ENCODE measurements at places on chromosomes 3 and 15.
A peak's percentile ranks its signal among the peaks of the same experiment; 100 is the strongest.

DNA sequence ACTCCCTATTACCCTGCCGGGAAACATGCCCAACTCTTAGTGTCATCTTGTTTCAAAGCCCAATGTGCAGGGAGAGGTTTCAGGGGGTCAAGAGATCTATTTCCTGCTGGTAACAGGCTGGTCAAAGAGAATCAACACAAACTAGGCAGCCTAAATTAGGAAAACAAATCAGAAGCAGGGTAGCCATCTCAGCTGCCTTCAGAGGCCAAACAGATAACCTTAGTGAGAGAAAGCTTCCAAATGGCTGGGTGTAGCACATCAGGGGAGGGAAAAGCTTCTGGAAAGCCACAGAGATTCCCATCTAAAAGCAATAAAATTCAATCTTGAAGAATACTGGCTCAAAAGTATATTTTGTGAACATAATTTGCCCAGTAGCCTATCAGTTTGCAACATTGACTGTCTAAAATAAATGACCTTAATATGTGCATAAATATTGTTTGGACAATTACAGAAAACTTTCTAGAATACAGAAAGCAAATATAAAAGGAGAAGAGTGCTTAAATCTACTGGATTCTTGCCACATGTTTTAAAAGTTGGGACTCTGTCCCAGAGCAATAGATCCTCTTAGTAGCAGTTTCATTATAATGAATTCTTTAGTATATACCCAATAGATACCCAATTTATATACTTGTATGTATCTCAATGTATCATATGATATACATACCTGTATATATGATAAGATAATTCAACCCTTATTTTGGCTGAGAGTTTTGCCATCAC, 371.9 kb upstream of the RARB start:
- no peak for DNase-seq

- DNase-seq = peak; percentile 55
Measured at GRCh38 chr15:33675246-33675645, 293.1 kb upstream of the CHRM5 start.

DNA sequence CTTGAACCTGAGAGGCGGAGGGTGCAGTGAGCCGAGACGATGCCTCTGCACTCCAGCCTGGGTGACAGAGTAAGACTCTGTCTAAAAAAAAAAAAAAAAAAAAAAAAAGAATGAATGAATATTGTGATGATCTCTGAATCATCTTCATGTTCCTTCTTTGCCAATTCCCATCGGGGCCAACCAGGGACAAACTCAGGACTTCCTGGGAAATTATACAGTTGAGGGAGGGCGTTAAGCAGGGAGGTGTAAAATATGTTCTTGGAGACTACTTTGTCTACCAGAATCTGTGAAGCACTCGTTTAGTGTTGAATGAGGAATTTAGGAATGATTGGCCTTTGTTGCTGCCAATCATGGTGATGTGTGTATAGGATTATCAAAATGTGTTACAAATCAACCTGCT, 210.6 kb downstream of the PTPRG start:
- DNase-seq = no peak

DNA sequence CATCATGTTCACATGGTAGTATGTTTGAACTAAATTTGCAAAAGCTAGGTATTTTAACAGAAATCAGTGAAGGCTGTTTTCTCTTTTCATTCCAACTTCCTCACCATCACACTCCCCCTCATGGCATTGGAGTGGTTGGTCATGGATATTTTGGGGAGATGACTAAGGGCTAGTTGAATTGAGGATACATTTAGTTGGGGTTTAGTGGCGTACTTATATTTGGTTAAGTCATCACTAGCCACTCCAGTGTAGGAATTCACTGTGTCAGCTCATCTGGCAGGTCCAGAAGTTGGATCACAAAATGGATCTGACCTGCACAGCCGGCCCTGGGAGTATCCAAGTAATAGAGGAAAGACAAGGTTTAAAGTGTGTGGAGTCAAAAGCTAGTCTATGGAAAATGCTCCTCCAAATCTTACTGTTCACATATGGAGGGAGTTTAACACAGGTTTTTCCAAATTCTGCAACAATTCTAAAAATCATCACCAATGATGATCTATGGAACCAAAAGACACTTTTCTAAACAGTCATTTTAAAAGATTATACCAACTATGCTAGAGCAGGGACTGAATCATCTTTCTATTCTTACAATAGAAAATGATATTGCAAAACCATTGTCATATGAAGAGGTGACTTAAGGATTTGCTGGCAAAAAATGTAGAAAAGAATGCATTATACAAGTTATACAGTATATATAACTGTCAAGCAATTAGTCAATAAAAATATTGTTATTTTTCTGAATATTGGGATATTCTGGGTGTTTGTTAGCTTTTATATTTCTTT, 247.8 kb upstream of the PEX5L start:
- DNase-seq = no peak

- DNase-seq = no peak
Measured at GRCh38 chr3:9293076-9293475, 43.6 kb upstream of the SRGAP3 start.

- no peak for DNase-seq
Measured at GRCh38 chr3:119675188-119675874, 1.9 kb downstream of the COX17 start.

DNA sequence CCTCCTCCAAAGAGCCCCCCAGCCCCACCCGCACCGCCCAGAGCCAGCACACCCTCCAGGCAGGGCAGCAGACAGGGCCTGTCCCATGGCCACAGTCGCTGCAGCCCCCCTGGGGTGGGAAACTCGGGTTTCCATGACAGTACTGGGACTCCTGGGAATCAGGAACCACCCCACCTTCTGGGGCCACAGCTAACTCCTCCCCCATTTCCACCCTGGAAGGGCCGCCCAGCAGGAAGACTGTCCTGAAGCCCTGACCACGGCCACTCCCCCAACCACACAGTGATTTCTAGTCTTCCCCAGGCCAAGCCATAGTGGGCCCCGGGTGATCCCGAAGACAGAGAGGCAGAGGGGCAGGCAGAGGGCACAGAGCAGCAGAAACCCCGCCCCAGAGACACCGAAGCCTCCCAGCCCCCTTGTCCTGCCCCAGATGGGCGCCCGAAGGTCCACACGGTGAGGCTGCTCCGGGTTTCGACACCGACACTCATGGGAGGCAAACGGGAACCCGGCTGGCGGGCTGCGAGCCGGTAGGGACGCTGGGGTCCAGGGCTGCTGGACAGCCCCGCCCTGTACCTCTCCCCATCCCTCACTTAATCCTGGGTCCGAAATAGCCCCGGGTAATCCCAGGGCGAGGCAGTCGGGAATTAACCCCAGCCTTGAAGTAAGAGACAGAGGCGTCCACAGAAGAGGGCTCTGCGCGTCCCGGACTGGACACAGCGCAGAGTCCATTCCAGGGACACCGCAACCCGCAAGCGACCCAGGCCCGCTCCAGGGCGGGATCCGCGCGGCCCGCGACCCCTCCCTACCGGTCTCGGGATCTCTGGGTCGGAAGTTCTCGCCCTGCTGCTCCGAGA, 138.4 kb downstream of the NUP210 start:
- DNase-seq = no peak

GRCh38 chr3:10356461-10356981, 35.6 kb upstream of the SEC13 start:
- DNase-seq = no peak

DNA sequence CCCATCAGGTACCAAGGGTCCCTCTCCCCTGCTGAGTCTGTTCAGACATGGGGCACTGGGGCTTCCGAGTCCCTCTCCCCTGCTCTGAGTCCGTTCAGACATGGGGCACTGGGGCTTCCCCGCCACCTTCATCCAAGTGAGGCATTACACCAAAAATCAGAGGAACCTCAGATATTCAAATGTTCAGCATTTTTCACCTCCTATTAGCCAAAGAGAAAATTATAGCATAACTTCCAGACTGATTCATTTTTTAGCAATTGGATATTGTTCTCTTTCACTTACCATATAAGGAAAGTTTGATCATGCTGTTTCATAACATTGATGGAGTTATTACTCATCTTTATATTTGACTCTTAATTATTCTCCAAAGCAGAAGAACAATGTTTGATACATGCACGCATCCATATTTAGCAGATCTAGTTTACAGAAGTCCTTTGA, 213.9 kb downstream of the MTHFS start:
- no peak for DNase-seq

DNA sequence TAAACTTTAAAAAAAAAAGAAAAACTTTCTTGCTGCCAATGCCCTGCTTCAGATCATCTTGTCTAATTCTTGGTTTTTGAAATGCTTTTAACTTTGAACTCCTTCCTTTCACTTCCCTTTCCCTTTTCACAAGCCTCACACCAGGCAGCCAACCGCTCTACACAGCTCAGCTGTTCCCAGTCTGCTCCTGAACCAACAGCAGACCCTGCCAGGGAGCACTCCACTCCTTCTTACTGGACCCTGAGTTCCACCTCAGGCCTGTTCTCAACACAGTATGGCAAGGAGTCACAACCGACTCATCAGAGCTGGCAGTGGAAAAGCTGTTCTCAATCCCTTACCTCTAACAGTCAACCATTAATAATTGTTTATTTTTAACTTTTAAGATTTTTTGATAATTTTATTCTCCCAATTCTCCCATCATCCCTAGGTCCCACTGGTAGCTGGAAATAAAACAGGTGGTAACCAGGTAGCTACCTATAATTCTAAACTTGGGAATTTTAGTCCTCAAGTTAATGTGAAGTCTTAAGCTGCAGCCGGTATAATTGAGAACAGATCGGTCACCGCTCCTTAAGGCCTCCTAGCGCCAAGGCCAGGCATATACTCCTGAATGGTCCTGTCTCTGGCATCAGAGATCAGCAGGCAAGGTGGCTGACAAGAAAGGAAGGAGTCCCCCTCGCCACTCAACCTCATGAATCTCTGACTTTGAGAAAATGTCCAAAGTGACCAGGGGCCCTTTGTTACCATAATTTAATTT, 43.9 kb downstream of the BOC start:
- no peak for DNase-seq

- no peak for DNase-seq
Measured at GRCh38 chr3:187085021-187085666, 54.2 kb downstream of the RPL39L start.

DNA sequence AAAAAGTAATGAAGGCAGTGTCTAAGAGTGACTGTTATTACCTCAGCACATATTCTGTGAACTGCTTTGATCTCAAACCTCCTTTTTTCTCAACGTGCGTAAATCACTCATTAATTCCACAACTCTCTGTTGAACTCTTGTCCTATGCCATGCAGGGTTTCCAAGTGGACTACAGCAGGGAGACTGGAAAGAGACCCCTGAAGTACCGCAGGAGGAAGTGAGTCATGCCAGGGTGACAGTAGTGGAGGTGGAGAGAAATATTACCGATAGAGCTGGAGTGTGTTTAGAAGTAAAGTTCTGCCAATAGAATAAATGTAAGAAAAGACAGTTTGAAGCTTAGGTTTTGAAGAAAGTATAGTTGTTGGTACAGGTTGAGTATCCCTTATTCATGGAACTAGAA, 908.9 kb downstream of the ROBO1 start:
- no peak for DNase-seq

GRCh38 chr3:107745354-107745753, 222.6 kb downstream of the BBX start:
- no peak for DNase-seq

- DNase-seq = no peak
Measured at GRCh38 chr3:82629937-82630336, 868.5 kb upstream of the GBE1 start.

GRCh38 chr15:47333734-47334133, 383.6 kb upstream of the SEMA6D start:
- no peak for DNase-seq

DNA sequence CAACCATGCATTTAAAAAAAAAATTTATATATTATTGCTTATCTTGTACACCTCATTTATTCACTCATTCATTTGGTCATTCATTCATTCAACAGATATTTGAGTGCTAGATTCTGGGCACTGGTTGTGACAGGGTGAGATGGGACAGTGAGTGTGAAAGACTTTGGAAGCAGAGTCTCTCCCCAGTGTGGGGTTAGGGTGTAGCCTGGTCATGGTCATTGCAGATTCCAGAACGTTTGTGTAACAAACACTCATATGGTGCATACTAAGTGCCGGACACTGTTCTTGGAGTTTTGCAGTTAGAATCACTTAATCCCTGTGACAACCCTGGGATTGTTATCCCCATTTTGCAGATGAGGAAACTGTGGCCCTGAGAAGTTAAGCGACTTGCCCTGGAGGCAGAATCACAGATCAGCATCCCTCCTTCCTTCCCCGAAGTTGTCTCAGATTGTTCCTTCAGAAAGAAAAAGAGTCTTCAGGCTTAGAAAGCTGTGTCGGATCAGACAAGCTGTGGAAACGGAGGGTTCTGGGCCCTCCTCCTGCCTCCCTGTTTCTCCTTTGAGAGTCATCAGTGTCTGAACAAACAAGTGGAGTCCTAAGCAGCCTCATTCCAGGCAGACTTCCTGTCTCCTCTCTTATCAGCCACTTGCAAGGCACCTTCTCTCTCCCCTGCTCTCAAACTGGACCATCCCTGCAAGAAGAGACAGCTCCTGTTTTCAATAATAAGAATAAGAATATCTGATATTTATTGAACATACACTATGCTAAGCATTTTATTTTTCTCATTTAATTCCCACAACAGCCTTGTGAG, 6.3 kb downstream of the LOXL1 start:
- DNase-seq = no peak

DNA sequence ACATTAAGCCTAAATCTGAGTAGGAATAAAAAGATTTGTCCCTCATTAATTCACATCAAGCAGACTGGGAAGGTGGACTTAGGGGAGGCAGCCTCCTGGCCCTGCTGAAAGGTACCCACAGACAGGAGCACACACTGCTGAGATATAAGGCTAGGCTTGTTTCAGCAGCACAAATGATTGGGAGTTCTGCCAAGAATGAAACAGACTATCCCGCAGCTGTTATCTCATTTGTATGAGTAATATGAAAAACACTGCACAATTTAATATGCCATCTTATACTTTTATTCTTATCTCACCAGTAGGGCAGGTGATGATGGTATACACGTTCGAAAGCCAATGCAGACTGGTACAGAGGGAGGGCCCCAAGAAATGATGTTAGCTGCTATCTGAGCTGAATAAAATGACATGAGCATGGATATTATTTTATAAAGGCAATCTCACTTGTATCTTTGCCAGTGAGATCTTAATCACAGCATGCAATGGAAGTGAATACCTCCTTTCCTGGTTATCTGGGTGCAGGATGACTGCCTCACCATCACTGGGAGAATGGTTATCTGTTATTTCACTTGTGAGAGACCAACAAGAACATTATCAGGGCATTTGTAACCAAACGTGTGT, 258.7 kb upstream of the PPP2R3A start:
- no peak for DNase-seq

DNA sequence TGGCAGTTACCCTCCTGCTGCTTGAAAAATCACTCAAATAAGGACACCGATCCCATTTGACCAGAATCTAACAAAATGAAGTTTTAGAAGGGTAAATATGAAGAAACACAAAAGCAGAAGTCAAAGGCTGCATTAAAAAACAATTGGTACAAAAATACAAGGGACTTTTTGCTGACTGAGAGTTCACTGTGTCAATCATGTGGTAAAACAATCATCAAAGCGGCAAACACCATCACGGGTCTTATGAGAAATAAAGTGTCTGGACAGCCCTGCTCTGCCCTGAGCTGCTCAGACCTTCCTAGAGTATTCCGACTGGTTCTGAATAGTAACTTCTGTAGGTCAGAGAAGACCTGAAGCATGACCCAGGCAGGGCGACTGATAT, 137.2 kb upstream of the RAD18 start:
- peak; percentile 55 for DNase-seq

- no peak for DNase-seq
Measured at GRCh38 chr15:27175472-27176153, 204.6 kb downstream of the GABRG3 start.

GRCh38 chr3:177195242-177195991, 1.9 kb downstream of the TBL1XR1 start:
- DNase-seq = no peak

All from GM20000 (cell line).